Kidney tubule cell (primary cell): ENCODE measurements at places on chromosomes 2 and 18.

DNA sequence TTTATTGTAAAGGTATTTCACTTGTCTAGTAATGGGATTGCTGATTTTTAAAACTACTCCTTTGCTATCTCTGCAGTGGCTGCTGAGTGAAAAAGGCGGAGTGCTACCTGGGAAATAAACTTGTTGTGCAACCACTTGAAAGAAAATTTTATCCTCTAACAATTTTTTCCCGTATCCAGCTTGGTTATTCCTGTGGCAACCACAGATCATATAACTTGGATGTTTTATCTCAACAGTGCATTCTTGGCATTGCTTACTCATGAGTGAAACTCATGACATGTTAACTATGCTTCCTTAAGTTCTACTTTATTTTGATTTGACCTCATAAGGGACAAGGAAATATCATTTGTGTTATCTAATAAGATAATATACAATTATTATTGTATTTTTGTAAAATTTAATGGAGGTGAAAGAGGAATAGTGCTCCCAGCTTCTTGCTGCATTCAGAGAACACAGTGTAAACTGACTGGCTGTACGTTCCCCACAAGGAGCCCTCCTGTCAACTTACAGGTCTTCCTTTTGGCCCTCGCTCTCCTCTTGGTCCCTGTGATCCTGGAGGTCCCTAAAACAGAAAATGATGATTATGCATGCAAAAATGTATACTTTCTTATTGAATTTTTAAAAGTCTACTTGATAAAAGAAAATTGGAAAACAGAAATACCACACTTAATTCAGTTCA lies 82.7 kb downstream of the COL5A2 start:
- DNase-seq: peak; percentile 86

GRCh38 chr2:59583173-59583765 lies 970.2 kb downstream of the BCL11A start:
- peak; percentile 60 for DNase-seq

DNA sequence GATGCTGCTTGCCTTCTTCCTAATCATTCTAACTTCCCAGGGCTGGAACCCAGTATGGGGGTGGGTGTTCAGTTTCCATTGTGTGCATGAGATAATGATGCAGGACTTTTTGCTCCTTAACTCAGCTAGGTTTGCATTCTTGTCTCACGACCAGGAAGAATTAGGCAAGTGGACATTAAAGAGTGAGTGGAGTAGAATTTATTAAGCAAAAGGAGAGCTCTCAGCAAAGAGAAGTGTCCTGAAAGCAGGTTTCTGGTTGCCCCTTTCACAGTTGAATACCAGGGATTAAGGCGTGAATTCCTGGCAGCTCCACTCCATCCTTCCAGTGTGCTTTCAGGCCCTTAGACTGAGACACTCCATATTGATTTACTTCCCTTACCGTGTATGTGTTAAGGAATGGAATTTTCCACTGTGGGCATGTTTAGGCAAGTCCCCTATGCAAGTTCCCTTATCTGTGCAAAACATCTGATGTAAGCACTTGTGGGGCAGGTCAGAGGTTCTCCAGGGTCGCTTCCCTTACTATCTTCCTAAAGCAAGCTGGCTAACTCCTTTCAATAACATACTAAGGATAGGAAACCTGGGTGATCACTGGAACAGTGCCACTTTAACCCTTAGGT lies 126.5 kb downstream of the GPR39 start:
- no peak for DNase-seq

GRCh38 chr2:161118722-161119121 lies 41.5 kb upstream of the TANK start:
- DNase-seq: no peak

DNA sequence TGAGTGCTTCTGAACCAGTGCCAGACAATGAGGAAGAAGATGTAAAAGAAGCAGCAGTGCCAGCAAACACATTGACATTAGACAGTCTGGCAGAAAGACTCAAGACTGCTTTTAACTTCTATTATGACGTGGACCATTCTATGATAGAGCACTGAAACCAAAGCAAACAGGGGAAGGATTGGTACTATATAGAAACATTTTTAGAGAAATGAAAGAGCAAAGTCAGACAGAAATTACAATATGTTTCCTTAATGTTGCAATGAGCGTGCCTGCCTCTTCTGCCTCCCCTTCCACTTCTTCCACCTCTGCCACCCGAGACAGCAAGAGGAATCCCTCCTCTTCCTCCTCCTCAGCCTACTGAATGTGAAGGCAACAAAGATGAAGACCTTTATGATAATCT lies 39.7 kb downstream of the DHX57 start:
- no peak for DNase-seq

GRCh38 chr2:23475036-23475435 lies 90.1 kb downstream of the KLHL29 start:
- no peak for DNase-seq

- peak; percentile 8 for DNase-seq
Observed at GRCh38 chr2:1231466-1232063, 181.7 kb upstream of the TPO start.

- DNase-seq: no peak
Observed at GRCh38 chr2:217421834-217422233, 562.0 kb upstream of the TNP1 start.

DNA sequence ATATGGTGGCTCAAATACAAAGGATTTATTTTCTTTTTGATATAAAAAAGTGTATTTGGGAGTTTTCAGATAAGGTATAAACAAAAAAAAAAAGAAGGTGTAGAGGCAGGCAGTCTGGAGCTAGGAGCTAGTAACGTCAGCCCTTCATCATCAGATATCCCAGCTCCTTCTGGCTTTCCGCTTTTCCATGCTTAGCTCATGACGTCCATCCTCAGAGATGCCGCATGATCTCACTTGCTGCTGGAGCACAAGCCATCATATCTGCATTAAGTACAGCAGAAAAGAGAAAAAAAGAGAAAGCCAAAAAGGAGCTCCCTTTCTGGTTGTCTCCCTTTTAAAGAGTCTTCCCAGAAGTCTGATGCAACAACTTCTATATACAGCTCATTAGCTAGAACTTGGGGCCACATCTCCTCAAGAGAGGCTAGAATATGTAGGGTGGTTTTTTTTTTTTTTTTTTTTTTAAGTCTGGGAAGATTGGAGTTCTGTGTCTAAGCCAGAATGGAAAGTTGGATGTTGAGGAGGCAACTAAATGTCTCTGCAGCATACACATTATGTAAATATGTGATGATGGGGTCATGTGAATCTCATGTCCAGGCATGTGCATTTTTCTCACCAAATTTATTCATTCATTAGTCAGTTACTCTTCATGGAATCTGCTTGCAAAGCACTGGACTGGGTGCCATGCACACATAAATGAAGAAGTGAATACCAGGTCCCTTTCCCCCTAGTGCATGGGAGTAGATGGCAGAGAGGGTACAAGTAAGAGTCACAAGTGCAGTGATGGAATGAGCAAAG lies 52.3 kb downstream of the DDX1 start:
- no peak for DNase-seq

DNA sequence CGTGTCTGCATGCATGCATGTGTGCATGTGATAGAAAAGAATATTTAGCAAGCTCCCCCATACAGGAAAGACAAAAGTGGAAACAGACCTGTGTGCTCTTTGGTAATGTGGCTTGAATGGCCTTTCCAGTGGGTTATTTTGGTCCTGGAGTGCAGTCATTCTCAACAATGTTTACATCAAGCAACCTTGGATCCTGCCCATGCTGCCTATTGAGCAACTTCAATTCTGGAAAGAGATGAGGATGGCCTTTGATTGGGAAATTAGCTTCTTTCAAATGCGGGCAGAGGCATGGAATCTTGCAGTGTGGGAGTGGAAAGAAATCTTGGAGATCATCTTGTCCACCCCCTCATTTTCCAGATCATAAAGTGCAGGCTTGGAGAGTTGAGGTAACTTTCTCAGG lies 87.2 kb upstream of the SMAD2 start:
- no peak for DNase-seq

DNA sequence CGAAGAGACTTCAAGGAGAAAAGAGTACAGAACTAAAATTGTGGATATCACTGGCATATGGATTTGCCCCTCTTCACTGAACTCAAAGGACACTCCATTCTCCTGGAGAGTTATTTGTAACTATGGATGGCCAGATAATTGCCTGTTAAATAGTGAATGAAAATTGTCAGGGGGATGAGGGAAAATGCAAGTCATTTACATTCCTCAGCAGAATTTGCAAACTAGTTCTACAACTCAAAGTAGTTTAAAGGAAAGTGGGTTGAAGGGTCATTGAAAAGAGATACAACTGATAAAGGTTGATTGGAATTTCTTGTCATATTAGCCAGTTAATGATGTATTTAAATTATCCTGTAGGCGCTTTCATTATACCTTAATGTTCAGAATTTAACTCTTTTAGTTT lies 266.5 kb upstream of the SPOPL start:
- no peak for DNase-seq

DNA sequence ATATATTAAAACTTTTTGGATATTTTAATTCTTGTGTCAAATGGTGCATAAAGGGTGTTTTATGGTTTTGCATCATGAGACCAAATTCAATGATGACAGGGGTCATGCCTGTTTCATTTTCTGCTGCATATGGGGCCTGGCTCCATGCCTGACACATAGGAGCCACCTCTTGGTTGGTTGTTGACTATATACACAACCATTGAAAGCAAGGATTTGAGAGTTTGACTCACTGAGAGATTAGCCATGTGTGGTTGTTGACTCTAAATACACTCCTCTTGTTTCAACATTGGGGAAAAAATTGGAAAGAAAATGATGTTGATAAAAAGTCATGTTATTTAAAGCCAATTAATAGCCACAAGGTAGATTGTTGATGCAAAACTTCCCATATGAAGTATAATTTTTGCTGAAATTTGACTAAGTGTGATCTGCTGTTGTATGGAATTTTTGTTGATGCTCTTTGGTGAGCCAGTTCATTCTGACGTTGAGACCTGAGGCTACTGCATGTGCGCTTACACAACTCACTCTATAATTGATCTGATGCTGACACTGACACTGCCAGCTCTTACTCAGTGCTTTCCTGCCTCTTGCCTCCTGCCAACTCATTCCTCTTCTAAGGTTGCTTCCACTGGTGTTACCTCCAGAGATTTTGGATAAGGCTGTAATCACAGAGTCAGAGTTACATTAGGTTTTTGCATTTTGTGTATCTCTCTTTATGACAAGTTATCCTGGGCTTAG lies 446.2 kb upstream of the SLC14A2 start:
- DNase-seq: no peak

DNA sequence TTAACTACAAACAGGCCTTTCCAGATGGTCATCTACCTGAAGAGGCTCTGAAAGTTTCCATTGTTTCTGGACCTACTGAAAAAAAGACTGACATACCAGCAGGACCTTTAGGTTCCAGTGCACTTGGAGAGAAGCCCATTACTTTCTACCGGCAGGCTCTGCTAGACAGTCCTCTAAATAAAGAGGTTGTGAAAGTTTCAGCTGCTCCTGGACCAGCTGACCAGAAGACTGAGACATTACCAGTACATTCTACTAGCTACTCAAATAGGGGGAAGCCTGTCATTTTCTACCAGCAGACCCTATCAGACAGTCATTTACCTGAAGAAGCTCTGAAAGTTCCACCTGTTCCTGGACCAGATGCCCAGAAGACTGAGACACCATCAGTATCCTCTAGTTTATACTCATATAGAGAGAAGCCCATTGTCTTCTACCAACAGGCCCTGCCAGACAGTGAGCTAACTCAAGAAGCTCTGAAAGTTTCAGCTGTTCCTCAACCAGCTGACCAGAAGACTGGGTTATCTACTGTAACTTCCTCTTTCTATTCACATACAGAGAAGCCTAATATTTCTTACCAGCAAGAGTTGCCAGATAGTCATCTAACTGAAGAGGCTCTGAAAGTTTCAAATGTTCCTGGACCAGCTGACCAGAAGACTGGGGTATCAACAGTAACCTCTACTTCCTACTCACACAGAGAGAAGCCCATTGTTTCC lies 65.8 kb downstream of the ALMS1 start:
- DNase-seq: no peak

- DNase-seq: no peak
Observed at GRCh38 chr2:236628256-236628901, 58.8 kb downstream of the ACKR3 start.

- DNase-seq: no peak
Observed at GRCh38 chr2:86226636-86227520, 27.6 kb downstream of the MRPL35 start.

- peak; percentile 100 for DNase-seq
Observed at GRCh38 chr2:28610583-28611201, 114.8 kb downstream of the PLB1 start.

- no peak for DNase-seq
Observed at GRCh38 chr2:230877759-230878598, 13.2 kb downstream of the ITM2C start.

- no peak for DNase-seq
Observed at GRCh38 chr2:66073172-66073571, 361.8 kb upstream of the MEIS1 start.

GRCh38 chr18:78711971-78712370 lies 267.6 kb upstream of the SALL3 start:
- DNase-seq: no peak

DNA sequence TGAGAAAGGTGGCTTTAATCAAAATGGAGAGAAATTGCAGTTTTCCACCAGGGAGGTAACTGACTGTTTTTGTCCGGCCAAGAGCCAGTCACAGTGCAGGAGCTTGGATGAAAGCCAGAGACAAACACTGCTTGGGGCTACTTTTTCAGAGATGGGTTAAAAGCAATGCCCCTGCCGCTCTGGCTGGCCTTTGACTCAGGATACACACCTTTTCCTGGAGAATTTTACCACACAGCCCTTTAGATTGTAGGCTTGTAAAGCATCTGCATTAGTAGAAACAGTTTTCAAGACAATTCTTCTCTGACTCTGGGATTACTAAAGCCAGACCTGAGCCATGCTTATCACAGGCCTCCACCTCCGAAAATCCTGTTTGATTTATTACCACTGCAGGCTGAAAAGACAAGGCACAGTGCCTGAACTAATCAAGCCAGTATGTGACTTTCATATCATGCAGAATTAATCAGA lies 79.7 kb downstream of the CCBE1 start:
- no peak for DNase-seq

DNA sequence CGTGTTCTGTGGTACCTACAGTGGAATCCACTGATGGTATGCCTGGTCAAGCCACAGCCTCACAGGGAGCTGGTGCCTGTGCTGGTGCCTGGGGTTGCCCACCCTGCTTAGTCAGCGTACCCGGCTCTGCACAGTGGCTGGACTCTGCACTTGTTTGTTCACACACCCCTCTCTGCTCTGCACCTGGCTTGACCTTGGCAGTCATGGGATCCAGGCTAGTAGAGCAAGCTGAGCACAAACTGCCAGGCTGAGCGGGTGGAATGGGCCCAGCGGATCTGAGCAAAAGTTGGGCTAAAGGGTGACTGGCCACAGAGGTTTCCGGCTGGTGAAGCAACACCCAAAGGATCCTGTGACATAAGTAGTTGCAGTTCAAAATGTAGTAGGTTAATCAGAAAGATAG lies 163.5 kb downstream of the CDH19 start:
- DNase-seq: no peak

GRCh38 chr2:64646007-64646880 lies 7.5 kb downstream of the SERTAD2 start:
- peak; percentile 78 for DNase-seq

- DNase-seq: peak; percentile 58
Observed at GRCh38 chr2:9813312-9814128, 29.8 kb upstream of the TAF1B start.

GRCh38 chr2:59353306-59353921 lies 1112.3 kb upstream of the FANCL start:
- DNase-seq: no peak

GRCh38 chr2:128438091-128438490 lies 119.4 kb upstream of the HS6ST1 start:
- no peak for DNase-seq

- peak; percentile 29 for DNase-seq
Observed at GRCh38 chr2:51710222-51710621, 678.3 kb upstream of the NRXN1 start.

GRCh38 chr2:196329959-196330358 lies 158.6 kb upstream of the STK17B start:
- DNase-seq: no peak

- DNase-seq: no peak
Observed at GRCh38 chr2:199440118-199440517, 17.6 kb downstream of the SATB2 start.
